ENCODE measurements at places on chromosomes 1 and 21.

DNA sequence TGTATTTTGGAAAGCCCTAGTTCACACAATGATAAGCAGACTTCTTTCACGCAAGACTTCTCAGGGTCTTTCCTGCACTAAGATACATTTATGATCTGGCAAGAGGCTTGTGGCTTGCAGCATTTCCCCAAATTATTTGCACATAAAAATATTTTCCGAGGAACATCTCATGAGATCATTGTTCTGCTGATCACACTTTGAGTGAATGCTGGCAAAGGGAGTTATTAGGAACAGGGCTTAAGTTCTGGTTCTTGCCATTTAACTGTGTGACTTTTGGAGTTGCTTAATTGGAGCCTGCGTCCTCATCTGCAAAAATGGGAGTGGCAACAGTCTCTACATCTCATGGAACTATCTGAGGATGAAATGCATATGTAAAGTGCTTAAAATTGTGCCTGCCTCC is 50.2 kb downstream of the GADD45A start:
- DNase-seq, result no peak

- peak; percentile 53 for DNase-seq
Observed at GRCh38 chr1:202656057-202656456, 54.2 kb downstream of the SYT2 start.

DNA sequence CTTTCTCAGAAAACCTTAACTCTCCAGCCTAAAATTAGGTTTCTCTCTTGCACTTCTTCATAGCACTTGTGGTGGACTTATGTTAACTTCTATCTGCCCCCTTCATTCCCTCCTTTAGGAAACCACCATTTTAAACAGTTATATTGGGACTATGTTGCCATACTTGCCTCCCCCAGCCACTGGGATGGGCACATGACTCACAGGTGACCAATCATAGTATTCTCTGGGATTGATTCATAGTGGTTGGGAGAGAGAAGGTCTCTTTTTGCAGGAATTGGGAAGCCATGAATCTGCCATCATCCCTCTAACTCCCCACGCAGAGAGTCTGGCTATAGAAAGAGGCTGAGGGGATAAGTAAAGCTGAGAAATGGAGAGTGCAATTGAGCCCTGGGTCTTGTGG is 50.4 kb upstream of the NRDC start:
- no peak for DNase-seq

DNA sequence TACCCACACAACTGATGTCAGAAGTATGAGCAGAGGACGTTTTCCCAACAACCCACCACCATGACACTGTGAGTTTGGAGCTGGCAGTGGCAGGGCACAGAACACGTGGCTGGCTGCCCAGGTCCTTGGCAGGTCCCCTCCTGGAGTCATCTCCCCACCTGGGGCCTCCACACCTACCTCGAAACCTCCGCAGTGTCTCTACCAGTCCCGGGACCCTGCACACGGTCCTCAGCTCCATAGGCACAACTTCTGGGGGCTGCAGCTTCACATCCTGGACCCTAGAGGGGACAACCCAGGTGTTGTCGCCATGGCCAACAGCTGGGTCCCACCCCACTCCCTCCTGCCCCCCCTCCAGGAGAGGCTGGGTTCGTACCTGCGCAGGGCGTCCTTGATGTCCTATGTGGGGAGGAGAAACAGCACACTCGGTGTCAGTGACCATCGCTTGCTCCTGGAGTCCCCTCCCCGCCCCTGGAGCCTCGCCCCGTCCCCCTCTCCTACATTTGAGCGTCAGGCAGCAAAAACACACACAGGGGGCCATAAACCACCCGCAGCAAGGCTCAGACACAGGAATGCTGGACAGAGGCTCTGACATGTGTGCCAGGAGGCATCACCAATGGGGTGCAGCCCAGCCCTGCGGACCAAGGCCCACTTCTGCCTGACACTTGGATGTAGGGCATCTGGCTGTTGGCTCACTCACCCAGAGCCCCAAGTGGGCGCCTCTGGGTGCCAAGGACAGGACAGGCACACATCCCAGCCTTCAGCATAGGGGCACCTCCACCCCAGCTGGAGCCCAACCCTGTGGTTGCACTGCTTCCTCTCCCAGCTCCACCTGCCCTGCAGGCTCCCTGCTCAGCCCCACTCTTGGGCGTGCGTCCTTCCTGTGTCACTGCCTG is 9.6 kb downstream of the TRIM11 start:
- no peak for DNase-seq

DNA sequence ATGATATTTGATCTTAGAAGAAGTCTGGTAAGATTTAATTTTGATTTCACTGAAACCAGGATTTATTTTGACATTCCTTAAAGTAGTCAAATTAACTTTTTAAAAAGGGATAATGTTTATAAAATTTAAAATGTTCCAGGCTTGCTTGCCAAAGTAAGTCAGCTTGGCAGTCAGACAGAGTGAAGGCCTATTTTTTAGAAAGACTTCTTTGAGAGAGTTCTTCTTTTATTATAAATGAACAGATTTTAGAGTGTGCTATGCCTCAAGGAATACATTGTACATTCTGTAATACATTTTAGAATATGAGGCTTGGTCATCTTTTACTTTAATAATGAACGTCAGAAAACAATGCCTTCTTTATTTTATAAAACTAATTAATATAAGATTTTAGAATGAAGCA is 138.7 kb downstream of the DISP1 start:
- no peak for DNase-seq

DNA sequence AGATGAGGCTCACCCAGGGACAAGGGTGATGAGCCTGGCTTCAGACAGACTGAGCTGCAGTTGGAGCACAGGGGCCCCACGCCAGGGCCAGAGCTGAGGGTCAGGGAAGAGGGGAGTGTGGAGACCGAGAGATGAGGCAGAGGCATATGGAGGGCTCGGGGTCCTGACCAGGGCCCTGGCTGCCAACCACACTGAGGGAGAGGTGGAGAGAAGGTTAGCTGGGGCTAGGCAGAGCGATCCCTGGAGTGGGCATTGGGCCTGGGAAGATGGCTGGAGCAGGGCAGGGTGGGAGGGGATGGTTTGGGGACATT is 8.0 kb downstream of the PEAR1 start:
- DNase-seq, result no peak

GRCh38 chr1:186078245-186078644 is 296.8 kb downstream of the TPR start:
- DNase-seq, result no peak
